ENCODE measurements at places on chromosomes 12 and 14. TPM values are rescaled to one million over a fixed set of nuclear protein-coding genes. Genes with fewer than 3 reads are reported as not detected.

KRT7 gene
- 6.9 TPM for total RNA-seq

ZNF26 gene
- 24.2 TPM for total RNA-seq

IL31 gene
- total RNA-seq, result not detected

DNA sequence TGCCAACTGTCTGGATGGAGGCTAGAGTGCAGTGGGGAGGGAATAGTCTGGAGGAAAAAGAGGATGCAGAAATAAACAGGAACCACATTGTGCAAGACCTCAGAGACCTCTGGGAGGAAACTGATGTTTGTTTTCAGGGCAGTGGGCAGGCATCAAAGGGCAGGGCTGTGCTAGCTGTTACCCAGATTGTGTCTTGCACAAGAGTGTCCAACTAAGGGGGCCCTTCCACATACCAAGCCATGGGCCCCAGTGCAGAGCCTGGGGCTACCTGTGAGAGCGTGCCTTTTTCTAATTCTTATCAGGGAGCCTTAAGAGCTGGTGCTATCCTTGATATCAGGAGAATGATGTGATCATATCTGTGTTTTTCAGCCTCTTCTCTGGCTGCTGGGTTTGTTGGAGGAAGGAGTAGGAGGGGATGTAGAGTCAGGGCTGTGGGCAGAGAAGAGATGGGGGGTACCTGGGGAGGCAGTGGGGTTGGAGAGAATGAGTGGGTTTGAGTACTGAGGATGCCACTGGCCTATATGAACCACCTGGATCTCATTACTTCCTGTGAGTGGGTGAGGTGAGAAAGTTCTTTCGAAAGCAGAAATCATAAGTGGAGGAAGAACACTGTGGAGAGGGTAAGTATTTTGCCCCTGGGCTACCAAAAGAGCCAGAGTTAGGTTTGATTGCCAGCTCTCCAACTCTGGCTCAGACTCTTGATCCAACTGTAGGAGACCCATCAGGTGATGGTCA lies 259.2 kb upstream of the CRY1 start:
- H3K27ac ChIP-seq, result no peak overlapping the region
- no peak for DNase-seq
- H3K4me1 ChIP-seq, result peaks cover 4% of the 10 kb centered on the region
- no peak overlapping the region for H3K4me3 ChIP-seq

DNA sequence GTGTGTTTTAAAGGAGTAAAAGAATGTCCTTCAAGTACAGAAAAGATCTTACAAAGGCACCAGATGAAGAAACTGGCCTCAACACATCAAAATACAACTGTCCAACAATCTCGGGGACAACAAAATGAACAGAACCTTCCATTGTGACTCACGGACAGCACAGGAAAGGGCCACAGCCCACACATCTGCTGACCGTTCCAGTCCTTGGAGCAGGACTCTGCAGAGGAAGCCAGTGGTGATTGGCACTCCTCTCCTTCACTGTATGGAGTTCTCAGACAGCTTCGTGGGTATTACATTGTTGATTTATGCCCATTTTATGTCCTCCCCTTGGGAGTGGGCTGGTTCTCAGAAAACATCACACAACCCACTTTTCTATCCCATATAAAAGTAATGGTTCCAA lies 32.5 kb upstream of the TC2N start:
- peak; percentile 48 for DNase-seq
- H3K4me1 ChIP-seq, result peaks cover 66% of the 10 kb centered on the region
- peak overlapping the region; percentile 81 for H3K27ac ChIP-seq
- H3K4me3 ChIP-seq, result no peak overlapping the region

DNA sequence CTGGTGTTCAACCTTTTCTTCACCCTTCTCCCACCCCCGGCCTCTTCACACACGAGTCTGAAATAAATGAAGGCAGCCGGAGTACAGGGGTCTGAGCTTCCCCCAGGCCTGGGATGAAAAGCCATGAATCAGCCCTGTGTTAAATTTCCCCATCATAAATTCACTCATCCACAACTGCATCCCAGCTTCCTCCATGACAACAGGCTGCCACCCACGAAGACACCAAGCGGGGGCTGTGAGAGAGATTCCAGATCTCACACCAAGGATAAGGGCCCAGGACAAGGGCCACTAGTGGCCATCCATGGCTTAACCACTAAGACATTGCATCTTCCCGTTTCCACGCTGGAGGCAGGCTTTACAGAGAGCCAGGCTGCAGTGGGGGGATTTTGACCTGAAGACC lies 93.9 kb upstream of the NCOR2 start:
- no peak overlapping the region for H3K27ac ChIP-seq
- H3K36me3 ChIP-seq, result no peaks in the 10 kb centered on the region
- peaks cover 12% of the 10 kb centered on the region for H3K4me1 ChIP-seq
- DNase-seq, result no peak
- no peak overlapping the region for H3K4me3 ChIP-seq
- H3K27me3 ChIP-seq, result no peaks in the 10 kb centered on the region

- H3K27ac ChIP-seq, result no peak overlapping the region
- H3K27me3 ChIP-seq, result no peaks in the 10 kb centered on the region
- no peak overlapping the region for H3K4me3 ChIP-seq
- no peaks in the 10 kb centered on the region for H3K4me1 ChIP-seq
- DNase-seq, result no peak
- H3K36me3 ChIP-seq, result no peaks in the 10 kb centered on the region
Observed at GRCh38 chr12:44616402-44616801, 259.7 kb downstream of the NELL2 start.

GRCh38 chr12:8819666-8819980 lies 2.8 kb upstream of the A2ML1 start:
- H3K27ac ChIP-seq, result no peak overlapping the region
- H3K27me3 ChIP-seq, result no peaks in the 10 kb centered on the region
- H3K36me3 ChIP-seq, result no peaks in the 10 kb centered on the region

DNA sequence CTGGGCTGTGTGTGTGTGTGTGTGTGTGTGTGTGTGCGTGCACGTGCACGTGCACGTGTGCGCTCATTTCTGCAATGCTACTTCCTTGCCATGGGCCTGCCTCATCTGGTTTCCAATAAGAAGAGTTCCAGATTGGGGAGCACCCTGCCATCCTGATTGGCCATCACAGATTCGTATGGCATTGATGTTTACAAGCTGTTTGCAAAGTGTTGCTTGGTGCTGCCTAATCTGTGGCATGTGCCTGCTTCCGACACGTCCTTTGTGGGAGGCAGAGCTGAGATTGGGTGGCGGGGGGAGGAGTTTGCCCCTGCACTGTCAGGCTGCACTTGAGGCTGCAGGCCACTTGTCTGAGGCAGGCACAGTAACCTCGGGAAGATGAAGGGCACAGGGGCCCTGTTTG lies 39.2 kb downstream of the SAMD4A start:
- peak; percentile 17 for DNase-seq
- H3K27ac ChIP-seq, result no peak overlapping the region
- H3K4me3 ChIP-seq, result no peak overlapping the region
- peaks cover 7% of the 10 kb centered on the region for H3K4me1 ChIP-seq
- H3K27me3 ChIP-seq, result no peaks in the 10 kb centered on the region
- no peaks in the 10 kb centered on the region for H3K36me3 ChIP-seq

GRCh38 chr12:93136253-93137055 lies 207.4 kb upstream of the EEA1 start:
- DNase-seq, result no peak
- H3K4me3 ChIP-seq, result no peak overlapping the region
- no peaks in the 10 kb centered on the region for H3K27me3 ChIP-seq
- H3K27ac ChIP-seq, result no peak overlapping the region
- H3K4me1 ChIP-seq, result no peaks in the 10 kb centered on the region
- H3K36me3 ChIP-seq, result no peaks in the 10 kb centered on the region

DNA sequence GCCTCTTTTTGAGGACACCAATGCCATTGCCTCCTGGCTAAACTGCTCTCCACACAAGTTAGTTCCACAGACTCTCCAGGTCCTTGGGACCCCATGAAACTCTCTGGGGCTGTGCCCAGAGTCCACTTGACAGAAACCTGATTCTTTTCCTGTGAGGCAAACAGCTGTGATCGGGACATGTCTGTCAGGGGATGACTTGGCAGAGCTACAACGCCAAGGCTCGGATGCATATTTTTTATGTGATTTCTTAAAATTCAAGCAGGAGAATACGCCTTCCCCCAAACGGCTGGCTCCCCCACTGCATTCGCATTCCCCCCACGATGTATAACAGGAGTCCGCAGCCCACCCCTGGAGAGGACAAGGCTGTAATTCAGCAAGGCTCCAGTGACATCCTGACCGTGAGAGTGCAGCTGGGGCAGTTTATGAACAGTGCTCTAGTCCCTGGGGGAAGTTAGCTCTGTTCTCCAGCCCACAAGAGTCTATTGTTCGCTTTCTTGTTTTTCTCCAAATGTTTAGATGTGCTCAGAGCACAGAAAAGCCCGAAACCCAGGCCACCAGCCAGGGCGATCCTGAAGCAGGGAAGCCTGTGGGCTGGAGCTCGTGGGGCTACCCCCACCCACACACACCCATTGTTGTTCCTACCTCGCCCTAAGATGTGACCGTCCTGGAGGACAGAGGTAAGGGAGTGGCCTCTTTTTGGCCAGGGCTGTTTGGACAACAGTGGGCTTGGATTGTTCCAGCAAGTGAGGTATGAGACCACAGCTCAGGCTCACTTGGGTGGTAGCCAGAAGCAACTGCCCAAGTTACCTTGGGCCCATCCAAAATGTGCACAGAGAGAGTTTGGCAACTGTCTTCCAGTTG lies 159.5 kb downstream of the ZFP36L1 start:
- no peak for DNase-seq
- H3K4me3 ChIP-seq, result no peak overlapping the region
- H3K27ac ChIP-seq, result peak overlapping the region; percentile 81
- H3K27me3 ChIP-seq, result no peaks in the 10 kb centered on the region
- no peaks in the 10 kb centered on the region for H3K36me3 ChIP-seq
- peaks cover 31% of the 10 kb centered on the region for H3K4me1 ChIP-seq

DNA sequence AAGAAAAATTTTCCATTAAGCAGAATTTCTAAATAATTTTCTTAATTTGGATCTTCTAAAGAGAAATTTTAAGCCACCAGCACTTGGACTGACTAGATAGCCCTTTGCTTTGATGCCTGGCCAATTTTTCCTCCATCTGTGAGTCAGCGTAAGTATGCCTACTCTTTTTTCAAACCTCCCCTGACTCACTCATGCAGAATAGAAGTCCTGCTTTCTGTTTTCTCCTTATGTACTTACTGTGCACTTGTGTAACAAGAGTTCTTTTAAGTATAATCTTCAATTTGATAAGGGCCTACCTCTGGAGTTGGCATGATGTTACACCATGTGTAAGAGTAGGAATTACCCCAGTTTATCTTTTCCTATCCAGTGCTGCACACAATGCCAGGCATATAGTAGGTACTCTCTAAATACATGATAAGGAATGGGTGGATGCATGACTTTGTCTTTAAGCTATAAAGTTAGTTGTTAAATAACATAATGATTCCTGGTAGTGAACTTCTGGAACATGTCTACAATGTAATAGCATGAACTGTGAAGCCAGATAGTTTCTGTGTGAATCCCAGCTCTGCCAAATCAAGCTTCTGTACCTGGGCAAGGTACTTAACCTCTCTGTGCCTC lies 329.6 kb downstream of the TMTC2 start:
- H3K27me3 ChIP-seq, result no peaks in the 10 kb centered on the region
- H3K36me3 ChIP-seq, result no peaks in the 10 kb centered on the region
- peak; percentile 46 for DNase-seq
- H3K4me1 ChIP-seq, result no peaks in the 10 kb centered on the region

GRCh38 chr14:51774209-51774608 lies 86.2 kb upstream of the GNG2 start:
- DNase-seq, result no peak
- H3K4me1 ChIP-seq, result no peaks in the 10 kb centered on the region
- no peak overlapping the region for H3K27ac ChIP-seq
- no peaks in the 10 kb centered on the region for H3K27me3 ChIP-seq
- no peaks in the 10 kb centered on the region for H3K36me3 ChIP-seq

DNA sequence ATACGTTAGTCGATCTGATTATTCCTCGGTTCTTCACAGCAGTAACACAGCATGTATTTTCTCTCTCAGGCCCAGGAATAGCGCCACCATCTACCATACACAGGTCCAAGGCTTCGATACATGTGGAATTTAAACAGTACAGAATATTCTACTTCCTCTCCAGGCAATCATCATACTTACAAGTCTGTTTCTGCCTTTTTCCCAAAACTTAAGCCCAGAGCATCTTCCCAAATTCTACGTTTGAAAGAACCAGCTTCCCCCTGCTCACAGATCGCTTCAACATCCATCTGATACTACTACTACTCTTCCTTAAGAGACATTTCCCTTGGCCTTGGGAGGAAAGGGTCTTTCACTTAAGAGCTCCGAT lies 626 bp downstream of the TXNDC16 start:
- peaks cover 27% of the 10 kb centered on the region for H3K4me1 ChIP-seq
- peak overlapping the region; percentile 75 for H3K4me3 ChIP-seq
- peak; percentile 47 for DNase-seq
- no peaks in the 10 kb centered on the region for H3K36me3 ChIP-seq
- H3K27ac ChIP-seq, result peak overlapping the region; percentile 93
- H3K27me3 ChIP-seq, result no peaks in the 10 kb centered on the region

Data from testis (tissue), 5 donors.